ENCODE measurements at places on chromosomes 16 and 17. TPM values are rescaled to one million over a fixed set of nuclear protein-coding genes. Genes with fewer than 3 reads are reported as not detected.

The EXOC3L1 gene
- total RNA-seq: not detected

The TBC1D3C gene
- not detected for total RNA-seq

The LRRC45 gene
- 12.9 TPM for total RNA-seq

The GPR139 gene
- total RNA-seq: not detected

The GAST gene
- not detected for total RNA-seq

Data from activated CD8-positive, alpha-beta T cell treated with anti-CD3 and anti-CD28 coated beads for 36 hours (primary cell).